ENCODE measurements at places on chromosomes 2 and 18.

DNA sequence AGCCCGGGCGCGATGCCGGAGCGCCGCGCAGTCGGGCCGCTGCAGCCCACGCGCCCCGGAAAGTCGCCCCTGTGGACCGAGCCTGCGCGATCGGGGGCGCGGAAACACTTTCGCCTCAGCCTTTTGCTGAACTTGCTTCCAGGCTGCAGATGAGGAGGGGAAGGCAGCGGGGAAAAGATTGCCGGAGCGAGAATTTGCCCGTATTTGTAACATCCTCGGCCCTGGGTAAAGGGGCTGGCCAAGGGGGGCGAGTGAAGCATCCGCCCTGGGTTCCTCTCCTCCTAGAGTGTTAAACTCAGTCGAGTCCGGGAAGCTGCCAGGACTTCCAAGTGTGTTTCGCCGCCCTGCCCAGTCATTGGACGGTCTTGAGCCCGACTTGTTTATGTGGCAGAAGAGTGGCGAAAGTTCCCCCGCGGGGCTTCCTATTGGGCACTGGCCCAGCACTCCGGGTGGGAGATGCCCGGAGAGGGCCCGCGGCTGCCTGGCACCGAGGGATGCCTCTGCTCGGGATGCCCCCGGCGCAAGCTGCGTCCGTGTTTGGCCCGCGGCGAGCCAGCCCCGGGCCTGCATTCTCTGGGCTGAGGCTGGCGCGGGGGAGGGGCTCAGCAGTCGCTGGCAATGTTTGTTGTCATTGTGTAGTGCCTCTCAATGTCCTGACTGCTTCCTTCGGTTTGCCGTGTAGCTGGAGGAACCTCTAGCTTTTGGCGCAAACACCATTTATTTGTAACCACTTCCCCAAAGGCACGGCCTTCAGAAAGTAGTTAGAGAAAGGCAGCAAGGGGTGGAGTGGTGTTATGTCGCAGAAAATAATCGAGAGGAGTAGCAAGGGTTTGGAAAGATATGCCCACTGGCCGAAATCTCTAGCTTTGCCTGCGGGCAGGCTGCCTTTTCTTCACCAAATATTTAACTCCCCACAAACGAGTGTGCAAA, 1.1 kb downstream of the CYBRD1 start:
- peak; percentile 72 for DNase-seq

DNA sequence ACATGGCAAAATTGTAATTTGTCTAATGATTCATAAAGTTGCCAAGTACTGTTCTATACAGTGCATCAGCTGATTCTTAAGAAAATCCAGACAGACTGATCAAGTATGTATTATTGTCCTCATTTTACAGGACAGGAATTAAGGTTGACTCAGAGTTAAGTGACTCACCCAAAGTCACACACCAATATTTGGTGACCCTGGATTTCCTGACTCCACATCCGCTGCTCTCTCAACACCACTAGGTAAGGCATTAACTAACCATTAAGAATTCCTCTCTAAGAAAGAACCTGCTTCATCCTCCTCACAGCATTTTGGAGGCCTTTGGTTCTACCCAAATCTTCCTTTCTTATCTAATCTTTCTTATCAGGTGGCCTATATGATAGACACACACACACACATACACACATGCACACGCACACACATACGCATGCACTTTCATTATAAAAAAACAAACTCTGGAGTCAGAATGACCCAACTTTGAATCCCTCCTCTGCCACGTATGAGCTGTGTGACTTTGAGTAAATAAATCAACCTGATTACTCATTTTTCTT, 150.8 kb downstream of the ANKRD44 start:
- DNase-seq: no peak

- no peak for DNase-seq
These were observed 27.9 kb downstream of the COL3A1 start for GRCh38 chr2:189002079-189002478.

- DNase-seq: no peak
These were observed 64.2 kb downstream of the VRK2 start for GRCh38 chr2:58110765-58111164.

GRCh38 chr2:66930339-66931220, 466.6 kb upstream of the ETAA1 start:
- no peak for DNase-seq

DNA sequence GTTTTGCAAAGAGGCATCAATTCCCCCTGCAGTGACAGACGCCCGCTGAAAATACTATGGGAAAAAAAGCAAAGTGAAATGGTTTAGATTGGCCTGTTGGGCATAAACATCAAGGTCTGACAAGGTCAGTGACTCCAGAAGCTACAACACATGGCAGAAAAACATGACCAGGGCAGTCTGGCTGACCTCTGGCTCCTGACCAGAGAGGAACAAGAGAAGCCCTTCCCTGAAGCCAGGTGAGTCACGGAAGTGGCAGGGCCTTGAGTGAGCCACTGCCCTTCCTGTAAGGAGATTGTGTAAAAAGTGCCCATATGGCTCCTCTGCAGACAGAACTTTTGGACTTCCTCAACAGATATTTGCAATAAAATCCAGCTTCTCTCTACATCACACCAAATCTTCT, 72.0 kb downstream of the DNER start:
- DNase-seq: no peak

GRCh38 chr2:194020155-194020554, 1636.9 kb upstream of the SLC39A10 start:
- DNase-seq: no peak

GRCh38 chr2:15354596-15355366, 206.4 kb downstream of the NBAS start:
- DNase-seq: peak; percentile 3

GRCh38 chr2:119809339-119810048, 49.8 kb downstream of the PTPN4 start:
- no peak for DNase-seq

- no peak for DNase-seq
These were observed 40.1 kb downstream of the ODC1 start for GRCh38 chr2:10407841-10408648.

GRCh38 chr2:237322564-237322963, 91.4 kb downstream of the COL6A3 start:
- no peak for DNase-seq

DNA sequence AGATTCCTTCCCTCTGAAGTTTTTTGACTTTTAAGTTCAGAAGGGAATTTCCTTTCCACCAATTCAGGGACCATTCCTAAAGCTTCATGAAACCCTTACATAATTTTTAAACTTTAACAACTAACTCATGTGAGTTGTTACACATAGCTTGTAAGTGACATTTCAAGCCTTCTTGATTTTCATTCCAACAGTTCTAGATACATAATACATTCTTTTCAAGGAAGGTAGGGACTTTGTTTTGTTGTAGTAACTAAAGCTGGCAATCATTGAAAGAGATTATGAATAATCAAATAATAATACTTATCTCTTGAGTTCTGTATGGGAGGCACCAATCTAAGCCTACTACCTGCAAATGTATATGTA, 45.4 kb downstream of the SETBP1 start:
- no peak for DNase-seq

DNA sequence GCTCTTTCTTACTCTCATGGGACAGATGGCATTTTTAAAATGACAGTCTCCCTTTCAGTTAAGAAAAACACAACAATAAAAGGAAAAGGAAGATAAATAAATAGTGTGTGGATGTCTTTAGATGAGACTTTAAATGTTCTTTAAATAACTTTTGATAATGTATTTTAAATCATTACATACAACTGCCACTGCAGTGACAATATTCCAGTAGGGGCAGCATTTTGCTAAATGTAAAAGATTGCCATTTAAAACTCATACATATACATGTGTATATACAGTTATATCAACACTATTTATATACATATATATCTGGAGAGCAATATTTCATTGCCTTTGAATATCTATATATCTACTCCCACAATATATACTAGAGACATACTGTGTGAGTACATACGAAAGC, 90.7 kb downstream of the INO80D start:
- no peak for DNase-seq

DNA sequence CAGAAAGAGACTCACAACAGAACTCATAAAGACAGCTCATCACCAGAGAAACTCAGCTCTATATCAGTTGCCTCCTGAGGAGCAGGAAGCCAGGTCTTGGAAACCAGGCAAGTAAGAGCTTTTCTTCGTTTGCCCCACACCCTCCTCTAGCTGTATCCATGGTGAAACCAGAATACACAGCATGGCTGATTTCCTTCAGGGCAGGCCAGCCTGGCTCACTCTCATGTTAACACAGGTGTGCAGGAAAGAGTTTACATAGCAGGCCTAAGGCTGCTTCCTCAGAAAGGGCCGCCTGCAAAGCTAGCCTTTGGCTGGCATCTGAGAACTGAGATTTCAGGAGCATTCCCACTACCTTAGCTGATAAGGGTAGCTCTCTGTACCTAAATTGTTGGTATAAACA, 65.7 kb downstream of the KLHL14 start:
- no peak for DNase-seq

DNA sequence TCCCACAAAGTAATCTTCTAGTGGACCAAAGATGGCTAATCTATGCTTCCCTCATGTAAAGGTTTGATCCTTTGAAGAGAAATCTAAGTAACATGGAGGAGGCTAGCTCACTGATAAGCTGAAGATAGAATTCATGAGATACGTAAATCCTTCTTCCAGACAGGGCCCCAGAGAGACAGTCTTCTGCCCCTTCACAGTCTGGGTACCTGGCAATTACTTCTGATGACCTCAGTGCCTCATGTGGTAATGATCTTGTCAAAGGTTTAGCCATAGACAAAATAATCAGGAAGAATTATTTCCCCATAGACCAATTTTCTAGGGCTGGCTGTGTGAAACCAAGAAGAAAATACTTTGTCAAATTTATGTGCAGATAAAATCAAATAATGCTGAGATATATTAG, 495.8 kb downstream of the METTL4 start:
- DNase-seq: no peak

GRCh38 chr18:11454040-11454439, 155.4 kb upstream of the SLC35G4 start:
- no peak for DNase-seq

DNA sequence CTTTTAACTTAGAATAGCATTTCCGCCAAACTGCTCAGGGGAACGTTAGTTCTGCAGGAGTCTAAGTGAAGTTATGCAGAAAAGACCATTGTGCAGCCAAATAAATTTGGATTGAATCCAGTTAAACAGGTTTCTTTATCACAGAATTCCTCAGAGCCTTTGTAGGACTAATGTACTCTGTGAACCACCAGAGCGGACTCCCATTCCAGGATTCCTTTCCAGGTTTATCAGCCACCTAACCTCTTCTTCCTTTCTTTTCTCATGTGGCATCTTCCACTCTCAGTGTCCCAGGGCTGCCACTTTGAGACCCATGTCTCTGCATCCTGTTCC, 350.4 kb downstream of the TSN start:
- no peak for DNase-seq

GRCh38 chr2:55461679-55462078, 42.0 kb upstream of the CCDC88A start:
- no peak for DNase-seq

- no peak for DNase-seq
These were observed 57.3 kb downstream of the CMPK2 start for GRCh38 chr2:6808426-6808825.

DNA sequence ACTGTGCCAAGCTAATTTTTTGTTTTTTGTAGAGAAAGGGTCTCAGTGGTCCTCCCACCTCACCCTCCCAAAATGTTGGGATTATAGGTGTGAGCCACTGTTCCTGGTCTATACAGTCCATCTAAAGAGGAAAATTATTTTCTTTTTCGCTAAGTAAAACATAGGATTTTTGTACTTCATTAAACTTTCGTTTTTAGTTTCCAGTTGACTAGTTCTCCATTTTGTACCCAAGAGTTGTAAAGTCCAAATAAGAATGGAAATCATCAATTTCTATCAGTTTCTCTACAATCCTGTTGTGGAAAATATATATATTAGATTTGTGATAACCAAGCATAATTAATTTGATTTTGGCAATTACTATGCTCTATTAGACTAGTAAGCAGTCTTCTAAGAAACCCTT, 156.4 kb downstream of the BABAM2 start:
- no peak for DNase-seq

- no peak for DNase-seq
These were observed 808.9 kb downstream of the SUCLG1 start for GRCh38 chr2:83650161-83650560.

- DNase-seq: peak; percentile 17
These were observed 381.3 kb downstream of the SOX11 start for GRCh38 chr2:6073191-6074088.

DNA sequence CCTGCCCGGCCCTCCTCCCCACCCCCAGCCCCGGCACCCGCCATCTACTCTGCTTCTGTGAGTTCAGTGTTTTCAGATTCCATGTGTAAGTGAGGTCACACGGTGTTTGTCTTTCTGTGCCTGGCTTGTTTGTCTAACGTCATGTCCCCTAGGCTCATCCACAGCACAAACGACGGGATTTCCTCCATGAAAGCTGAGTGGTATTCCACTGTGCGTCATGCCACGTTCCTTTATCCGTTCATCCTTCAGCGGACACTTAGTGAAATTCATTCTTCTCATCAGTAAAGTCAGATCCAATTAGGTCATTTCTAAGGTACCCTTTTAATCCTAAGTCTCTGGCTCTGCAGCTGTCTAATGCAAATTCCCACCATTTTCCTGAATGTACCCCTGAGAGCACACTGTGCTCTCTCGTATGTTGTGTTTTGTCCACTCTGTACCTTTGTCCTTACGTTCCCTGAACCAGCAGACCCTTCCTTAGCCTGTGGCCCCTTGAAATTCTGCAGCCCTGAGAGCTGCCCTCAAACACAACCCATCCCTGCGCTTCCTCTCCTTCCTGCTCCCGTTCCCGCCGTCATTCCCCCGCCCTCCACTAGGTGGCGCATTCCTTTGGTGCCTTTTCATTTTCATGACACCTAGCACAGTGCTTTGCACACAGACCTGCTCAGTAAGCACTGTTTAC, 44.1 kb downstream of the TRAPPC12 start:
- peak; percentile 81 for DNase-seq

GRCh38 chr2:214489702-214490101, 78.8 kb downstream of the VWC2L start:
- no peak for DNase-seq

- DNase-seq: no peak
These were observed 30.8 kb upstream of the ACYP2 start for GRCh38 chr2:54084600-54084999.

GRCh38 chr18:42264497-42264896, 309.5 kb downstream of the PIK3C3 start:
- DNase-seq: no peak
